Brain microvascular endothelial cell (primary cell): ENCODE measurements at places on chromosomes 7 and 10.

DNA sequence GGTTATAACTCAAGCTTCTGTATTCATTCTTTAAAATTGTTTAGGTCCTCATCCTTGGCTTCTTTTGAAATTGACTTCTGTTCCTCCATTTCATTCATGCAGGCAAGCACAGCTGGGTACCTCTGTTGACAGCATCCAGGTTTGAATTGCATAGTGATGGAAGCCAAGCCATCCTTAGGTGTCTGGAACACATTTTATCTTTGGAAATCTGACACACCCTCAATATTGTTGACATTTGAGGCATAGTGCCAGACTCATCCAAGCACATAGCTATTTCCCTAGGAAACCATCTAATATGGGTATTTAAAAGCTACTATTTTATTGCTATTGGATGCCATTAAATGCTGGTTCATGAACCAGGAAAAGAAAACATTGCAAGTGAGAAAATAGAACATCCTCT, 142.1 kb upstream of the PTPRZ1 start:
- DNase-seq, result no peak

- no peak for DNase-seq
Measured at GRCh38 chr10:119491966-119492757, 50.4 kb downstream of the RGS10 start.

- no peak for DNase-seq
Measured at GRCh38 chr7:2773608-2774007, 70.5 kb downstream of the GNA12 start.

- DNase-seq, result no peak
Measured at GRCh38 chr7:107917763-107918651, 27.0 kb downstream of the DLD start.

- no peak for DNase-seq
Measured at GRCh38 chr7:152924238-152924637, 164.7 kb downstream of the ACTR3B start.

DNA sequence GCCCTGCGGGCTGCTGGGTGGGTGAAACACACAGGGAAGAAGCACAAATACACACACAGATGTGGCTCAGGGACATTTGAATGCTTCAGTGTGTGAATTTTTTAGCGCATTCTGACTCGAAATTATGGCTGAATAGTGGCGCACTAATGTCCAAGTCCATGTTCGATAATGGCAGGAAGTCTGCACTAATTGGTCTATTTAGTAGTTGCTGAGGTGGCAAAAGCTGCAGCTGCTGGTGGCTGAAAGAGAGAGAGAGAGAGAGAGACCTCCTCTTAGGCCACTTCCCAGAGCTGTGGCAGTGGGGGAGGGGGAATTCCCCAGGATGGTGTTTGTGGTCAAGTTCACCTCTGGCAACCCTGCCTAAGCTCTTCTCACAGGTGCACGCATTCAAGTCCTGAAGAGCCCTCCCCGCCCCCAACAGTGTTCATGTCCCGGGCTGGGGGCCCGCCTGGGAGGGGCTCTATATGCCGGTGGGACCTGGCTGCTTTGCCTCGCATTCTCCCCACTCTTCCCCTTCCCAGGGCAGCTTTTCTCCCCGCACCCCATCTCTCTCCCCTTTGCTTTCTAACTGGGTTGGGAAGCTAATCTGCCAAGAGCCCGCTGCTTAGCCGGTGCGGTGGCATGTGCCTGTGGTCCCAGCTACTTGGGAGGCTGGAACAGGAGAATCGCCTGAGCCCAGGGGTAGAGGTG, 6.0 kb upstream of the MNX1 start:
- no peak for DNase-seq
